ENCODE measurements at places on chromosomes 1 and 21.
A peak's percentile ranks its signal among the peaks of the same experiment; 100 is the strongest.

DNA sequence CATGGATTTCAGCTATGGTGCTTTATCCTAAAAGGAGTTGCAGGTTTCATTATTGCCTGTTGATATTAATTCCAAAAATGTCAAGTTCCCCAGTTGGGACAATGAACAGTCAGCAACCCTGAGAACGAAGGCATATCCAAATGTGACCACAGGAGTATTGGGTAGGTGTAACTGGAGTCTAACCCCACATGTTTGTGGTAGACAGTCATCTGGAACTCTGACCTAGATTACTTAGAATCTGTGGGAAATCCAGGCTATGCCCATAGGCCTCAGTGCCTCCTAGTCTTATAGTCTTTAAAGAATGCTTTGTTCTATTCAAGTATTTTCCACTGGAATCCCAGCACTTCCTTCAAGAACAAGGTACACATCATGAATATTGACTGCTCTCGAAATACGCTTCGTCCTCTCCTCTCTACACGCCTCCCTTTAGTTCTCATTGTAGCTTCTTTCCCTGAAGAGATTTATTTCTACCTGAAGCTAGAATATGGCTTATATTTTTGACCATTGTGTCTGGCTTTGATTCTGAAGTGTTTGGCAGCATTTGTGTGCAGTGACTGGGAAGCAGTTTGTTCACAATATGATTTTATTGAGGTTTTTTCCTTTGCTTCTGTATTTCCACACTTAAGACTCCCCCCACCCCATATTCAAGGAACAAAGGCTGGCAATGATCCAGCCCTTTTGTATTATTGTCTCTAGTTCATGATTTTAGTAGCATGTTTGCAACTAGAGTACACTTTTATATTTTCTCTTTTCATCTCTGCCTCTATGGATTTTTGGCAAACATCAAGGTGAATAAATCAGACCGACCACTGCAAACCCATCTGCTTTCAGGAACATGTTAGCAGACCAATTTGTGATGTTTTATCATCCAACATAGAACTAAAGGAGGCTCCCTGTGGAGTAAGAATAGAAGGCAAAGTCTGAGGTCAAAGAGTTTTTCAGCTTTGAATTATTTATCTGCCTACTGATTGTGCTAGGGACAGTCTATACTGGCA lies 178.6 kb downstream of the GPR52 start:
- DNase-seq: no peak

GRCh38 chr1:154955039-154955717 lies 721 bp downstream of the PBXIP1 start:
- DNase-seq: peak; percentile 88

- DNase-seq: no peak
Measured at GRCh38 chr21:38165466-38166172, 91.2 kb upstream of the KCNJ15 start.

DNA sequence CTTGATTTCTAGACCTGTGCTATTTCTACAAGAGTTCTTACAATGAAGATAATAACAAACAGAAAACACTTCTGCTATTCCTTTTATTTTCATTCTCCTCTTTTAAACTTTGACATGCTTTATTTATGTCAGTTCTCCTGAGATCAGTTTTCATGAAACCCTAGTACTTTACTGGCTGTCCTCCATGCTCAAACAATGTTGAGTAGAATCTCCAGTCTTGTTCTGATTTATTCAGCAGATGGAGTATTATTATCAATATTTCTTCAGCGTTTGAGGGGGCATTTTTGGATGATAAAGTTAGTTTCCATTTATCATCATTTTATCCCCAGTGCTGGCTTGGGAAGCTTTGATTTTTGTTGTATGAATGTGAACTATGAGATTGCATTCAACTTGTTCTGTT lies 85.9 kb upstream of the WARS2 start:
- DNase-seq: no peak

DNA sequence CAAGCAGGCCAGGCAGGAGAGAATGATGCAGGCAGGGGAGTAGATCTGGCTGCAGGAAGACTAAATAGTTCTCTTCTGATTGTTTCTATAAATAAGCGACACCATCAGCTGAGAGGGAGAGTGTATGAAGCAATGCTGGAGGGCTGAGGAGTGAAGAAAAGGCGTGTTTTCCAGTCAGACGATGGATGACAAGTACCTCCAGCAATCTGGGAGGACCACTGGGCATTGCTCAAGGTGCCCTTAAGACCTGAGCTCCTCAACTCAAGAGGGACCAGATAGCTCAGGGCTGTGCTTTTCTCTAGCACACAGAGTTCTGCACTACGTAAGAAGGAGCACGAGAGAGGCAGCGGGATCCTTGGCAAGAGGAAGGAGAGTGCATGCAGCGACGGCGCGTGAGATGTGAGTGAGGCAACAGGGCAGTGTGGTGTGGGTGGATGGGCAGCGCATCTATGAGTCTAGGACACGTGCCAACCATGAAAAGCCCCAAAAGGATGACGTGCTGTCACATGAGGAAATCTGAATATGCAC lies 36.0 kb downstream of the PABPC4 start:
- DNase-seq: no peak

- DNase-seq: peak; percentile 17
Measured at GRCh38 chr1:206704226-206704625, 19.5 kb downstream of the MAPKAPK2 start.

DNA sequence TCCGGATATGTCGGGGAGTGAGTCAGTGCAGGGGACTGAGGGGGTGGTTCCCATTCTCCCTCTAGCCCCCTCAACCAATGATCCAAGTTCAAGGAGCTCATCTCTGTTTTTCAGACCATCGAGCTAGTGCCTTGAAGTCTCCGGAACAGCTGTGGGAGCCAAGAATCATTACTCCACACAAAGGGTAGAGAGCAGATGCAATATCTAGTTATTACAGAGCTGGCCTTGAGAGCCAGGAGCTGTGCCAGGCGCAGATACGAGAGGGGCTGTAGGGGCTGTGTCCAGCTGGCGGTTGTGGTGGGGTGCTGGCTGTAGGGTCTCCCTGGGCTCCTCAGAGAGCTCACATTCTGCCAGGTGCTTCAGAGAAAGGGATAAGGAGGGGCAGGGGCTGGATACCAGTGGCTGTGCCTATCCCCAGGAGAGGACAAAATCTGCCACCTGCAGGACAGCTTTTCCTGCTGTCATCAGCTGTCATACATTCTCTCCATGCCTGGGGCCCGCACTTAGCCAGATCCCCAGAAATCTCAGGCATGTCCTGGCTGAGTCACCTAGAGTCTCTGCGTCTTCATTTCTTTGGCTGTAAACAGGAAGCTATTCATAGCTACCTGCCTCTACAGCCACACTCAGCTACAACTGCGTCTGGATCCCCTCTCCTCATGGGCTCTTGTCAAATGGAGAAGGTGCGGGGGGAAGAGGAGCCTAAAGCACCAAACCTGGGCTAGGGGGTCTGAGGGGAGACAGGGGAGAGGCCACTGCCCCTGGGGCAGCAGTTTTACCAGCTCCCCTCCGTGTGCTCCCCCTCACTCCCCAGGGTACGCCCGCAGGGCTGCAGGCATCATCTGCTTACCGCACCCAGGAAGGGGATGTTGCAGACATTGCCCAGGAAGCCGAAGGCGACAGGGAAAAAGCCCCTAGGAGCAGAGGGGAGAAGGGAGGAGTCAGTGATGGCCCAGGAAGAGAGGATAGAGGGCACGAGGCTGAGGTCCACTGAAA lies 2.4 kb upstream of the KISS1 start:
- DNase-seq: no peak
